Posterior vena cava (tissue), 2 donors: ENCODE measurements at places on chromosomes 4 and X.

DNA sequence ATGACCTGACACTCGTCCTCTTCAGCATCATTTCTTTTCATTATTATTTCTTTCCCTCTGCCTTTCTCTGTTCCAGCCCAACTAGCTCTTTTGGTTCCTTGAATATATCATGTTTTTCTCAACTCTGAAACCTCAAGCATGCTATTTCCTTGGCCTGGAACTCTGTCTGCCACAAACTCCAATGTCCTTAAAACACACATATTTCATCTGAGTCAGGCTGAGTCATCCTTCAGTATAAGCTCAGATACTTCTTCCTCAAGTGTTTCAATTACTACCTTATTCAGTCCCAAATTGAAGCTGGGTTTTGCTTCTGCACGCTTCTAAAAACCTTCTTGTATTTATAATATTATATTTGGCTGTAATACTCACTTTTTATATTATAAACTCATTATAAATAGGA is 424.2 kb downstream of the PDGFC start:
- DNase-seq, result no peak

DNA sequence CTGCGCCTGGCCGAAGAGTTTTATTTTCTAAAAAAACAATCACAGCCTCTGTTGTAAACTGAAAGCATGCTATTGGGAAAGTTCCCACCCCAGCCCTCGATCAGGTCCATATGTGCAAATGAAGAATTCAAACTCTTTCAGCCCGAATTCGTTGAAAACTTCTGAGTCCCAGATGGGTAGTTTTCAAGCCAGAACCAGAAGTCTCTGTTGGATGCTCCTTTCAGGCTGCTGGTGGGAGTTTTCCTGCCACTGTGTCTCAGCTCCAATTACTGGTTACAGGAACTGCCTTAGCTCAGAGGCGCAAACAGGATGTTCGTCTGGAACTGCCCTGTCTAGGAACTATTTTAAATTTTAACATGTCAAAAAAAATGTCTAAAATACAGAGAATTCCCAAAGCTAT is 9.3 kb upstream of the ALG13 start:
- no peak for DNase-seq

GRCh38 chr4:55214172-55214571 is 88.8 kb upstream of the KDR start:
- DNase-seq, result no peak

DNA sequence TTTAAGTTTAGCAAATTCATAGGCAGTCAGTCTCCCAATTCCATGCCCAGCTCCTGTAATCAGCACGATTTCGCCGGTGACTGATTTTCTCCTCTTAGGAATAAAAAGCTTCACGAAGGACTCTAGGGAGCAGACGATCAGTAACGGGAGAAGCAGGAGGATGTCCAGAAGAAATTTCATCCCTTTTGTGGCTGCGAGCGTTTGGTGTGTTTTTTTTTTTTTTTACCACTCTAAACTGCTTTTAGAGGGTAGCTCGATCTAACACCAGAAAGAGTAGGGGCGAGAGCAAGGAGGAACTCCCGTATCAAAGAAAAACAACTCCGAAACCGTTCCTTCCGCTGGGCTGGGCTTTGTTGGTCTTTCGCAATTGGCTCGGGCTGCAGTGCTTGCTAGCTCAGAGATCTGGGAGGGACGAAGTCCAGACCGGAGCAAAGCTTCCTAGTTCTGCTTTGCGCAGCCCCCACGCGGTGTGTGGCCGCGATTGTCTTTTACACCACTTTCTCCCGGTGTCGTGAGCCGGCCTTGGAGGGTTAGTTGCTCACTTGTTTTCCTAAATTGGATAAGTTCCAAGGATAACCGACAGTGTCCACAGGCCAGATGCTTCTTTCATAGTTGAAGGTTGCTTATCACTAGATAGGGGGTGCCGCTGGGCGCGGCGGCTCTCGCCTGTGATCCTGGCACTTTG is at the start of gene HSD17B11:
Gene HSD17B11 (minus strand): TSS at position 298 of the 685 bp plus-strand sequence. CDS start 118 bp downstream, at position 180.
- peak; percentile 97 for DNase-seq

GRCh38 chrX:132022967-132023895 is at the start of gene STK26:
Gene STK26 (plus strand): TSS chrX:132023302. CDS start chrX:132023618, 316 bp downstream.
- DNase-seq, result peak; percentile 89

DNA sequence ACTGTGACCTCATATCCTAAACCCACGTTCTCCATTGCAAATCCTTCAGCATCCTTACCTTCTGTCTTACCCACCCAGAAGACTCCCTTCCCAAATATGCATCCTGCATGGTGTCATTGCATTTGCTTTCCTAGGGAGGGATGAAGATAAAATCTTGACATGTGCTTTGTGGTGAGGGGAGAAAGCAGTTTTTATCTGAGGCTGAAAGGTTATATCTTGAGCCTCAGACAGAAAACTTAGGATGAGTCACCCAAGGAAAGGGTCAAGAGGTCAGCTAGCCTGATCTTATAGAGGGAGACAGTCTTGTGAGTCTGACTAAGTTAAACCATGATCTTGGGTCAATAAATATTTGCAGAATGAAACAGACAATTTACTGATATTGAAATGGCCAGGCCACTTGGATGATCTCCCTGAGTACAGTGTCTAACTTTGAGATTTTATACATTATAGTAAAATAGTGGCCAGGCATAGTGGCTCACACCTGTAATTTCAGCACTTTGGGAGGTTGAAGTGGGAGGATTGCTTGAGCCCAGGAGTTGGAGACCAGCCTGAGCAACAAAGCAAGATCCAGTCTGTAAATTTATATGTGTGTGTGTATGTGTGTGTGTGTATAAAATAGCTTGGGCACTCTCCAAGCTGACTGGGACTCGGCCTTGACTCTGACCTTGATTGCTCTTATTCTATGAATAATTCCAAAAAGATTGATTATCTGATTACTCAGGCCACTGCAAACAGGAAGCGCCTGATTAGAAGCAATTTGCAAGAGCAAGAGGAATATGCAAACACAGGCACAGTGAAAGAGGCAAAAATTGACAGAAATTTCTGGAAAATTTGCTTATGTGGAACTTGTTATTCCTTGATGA is 15.4 kb upstream of the FAM9C start:
- no peak for DNase-seq

- DNase-seq, result no peak
Measured at GRCh38 chrX:153492543-153492942, 2.2 kb upstream of the BGN start.

DNA sequence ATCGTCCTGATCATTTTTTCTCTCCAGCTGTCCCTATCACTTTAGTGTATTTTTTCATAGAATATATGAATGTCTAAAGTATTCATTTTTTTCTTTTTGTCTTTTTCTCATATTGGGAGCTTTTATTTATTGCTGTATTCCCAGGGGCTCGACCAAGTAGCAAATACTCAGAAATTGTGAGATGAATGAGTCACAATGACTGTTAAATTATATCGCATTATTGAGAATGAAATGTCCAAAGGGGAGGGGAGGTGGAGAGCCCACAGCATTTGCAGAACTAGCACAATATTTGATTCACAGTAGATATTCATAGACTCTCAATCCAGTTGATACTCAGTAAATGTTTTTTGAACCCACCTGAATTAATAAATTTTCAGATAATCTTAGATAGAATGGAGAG is 543.6 kb upstream of the FAM241A start:
- no peak for DNase-seq

GRCh38 chrX:108331126-108331909 is 106.9 kb downstream of the COL4A6 start:
- no peak for DNase-seq

GRCh38 chr4:17876943-17877342 is 66.2 kb downstream of the NCAPG start:
- no peak for DNase-seq

- DNase-seq, result no peak
Measured at GRCh38 chr4:173227756-173228155, 59.1 kb downstream of the GALNT7 start.

DNA sequence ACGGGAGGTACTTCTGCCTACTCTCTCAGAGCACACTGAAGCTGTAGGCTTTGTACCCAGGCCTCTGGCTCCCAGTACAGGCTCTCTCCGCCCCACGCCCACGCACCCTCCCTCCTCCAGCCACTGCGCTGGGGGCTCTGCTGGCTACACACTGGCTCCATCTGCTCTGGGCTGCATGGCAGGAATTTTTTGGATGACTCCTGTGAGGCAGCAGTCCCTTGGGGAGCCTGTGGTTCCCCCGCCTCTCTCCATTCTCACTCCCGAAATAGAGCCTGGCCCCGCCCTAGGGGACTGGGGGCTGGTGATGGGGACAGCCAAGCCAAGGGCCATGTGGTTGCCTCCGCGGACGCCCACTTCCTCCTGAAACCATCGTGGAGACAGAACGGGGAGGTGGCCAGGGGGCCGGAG is 58.1 kb upstream of the ADRA2C start:
- peak; percentile 91 for DNase-seq

DNA sequence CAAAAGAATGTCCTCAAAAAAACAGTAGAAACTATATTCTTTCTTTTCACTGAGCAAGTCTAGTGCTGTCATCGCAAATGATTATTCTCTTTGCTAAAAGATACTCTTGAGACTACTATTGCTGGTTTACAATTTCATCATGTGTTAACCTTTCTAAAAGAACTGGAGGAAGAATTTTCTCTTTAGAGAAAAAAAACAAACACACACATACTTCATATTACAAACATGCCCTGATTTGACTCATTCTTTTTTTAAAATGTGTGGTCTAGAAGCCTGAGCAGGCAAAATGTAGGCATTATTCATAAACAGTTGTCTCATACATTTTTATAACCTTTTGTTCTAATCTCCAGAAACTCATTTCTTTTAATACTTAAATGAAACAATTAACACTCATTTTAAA is 60.6 kb upstream of the FAT4 start:
- no peak for DNase-seq

DNA sequence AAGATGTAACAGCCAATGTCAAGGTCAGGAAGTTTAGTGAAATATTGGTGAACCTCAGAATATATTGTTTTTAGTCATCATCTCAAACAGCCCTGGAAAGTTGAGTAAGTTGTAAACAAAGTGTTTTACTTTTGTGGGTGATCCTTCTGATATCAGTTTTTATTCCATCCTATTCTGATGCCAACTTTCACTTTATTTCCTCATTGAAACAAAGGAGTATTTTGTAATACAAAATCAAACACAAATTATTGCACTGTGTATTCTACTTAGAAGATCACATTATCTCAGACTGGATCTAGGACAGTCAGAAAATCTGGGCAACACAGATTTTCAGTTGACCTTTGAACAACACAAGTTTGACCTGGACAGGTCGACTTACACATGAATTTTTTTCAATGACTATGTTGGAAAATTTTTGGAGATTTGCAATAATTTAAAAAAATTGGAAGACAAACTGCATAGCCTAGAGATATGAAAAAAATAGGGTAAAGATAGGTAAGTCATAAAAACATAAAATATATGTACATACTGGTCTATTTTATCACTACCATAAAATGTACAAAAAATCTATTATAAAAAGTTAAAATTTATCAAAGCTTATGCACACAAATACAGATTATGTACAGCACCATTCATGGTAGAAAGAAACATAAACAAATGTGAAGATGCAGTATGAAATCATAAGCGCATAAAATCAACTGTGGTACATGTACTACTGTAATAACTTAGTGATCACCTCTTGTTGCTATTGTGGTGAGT is 709.1 kb upstream of the FAM241A start:
- DNase-seq, result no peak

- no peak for DNase-seq
Measured at GRCh38 chrX:77900688-77901087, 1.4 kb downstream of the COX7B start.

- no peak for DNase-seq
Measured at GRCh38 chr4:181289198-181289597, 954.0 kb upstream of the TENM3 start.

GRCh38 chrX:28659269-28659668 is 72.0 kb downstream of the IL1RAPL1 start:
- no peak for DNase-seq

DNA sequence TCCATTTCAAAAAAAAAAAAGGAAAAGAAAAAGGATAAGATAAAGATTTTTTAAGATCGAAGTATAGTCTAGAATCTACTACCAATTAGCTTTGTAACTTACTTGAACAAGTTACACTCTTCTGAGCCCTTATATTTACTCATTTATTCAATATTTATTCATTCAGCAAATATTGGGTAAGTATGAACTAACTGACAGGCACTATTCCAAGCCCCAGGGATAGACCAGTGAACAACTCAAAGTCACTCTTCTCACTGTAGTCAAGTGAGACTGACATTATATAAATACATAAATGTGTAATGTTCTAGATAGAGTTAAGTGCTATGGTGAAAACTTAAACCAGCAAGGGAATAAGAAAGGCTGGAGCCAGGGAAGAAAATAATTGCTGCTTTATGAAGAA is 131.6 kb downstream of the ARHGAP24 start:
- DNase-seq, result no peak

- DNase-seq, result no peak
Measured at GRCh38 chr4:180169394-180169793, 2073.8 kb upstream of the TENM3 start.

DNA sequence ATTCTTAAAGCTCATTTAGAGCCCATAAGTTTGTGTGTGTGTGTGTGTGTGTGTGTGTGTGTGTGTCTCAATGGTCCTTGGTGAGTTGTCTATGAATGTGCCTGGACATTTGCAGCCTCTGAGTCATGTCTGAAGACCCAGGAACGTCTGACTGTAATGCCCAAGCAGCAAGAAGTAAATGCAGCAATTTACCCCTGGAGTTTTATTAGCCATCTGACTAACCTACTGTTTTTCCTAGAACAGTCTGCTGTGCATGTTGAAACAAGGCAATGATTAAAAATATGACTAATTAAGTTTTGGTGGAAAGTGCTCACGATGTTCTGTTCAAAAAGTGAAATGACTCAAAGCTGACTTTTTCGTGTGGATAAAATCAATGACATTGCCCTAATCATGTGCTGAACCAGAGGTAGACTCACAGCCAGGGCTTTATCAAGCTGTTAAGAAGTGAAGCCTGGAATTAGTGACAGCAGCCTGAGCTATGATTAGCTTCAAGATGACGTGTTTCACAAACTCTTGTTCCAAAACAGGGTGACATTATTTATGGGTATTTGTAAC is 201.6 kb downstream of the CPE start:
- DNase-seq, result no peak

DNA sequence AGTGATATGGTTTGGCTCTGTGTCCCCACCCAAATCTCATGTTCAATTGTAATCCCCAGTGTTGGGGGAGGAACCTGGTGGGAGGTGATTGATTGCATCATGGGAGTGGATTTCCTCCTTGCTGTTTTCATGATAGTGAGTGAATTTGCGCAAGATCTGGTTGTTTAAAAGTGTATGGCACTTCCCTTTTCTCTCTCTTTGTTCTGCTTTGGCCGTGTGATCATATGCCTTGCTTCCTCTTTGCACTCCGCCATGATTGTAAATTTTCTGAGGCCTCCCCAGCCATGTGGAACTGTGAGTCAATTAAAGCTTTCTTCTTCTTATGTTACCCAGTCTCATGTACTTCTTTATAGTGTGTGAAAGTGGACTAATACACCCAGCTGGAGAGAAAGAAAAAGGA is 113.0 kb upstream of the AADAT start:
- DNase-seq, result no peak

- DNase-seq, result peak; percentile 84
Measured at GRCh38 chr4:87007528-87008446, 73.0 kb downstream of the AFF1 start.

GRCh38 chr4:113708250-113708649 is 53.3 kb downstream of the CAMK2D start:
- DNase-seq, result no peak
